Stimulated activated CD8-positive, alpha-beta memory T cell treated with anti-CD3 and anti-CD28 coated beads, Interleukin-12 subunit alpha, Interleukin-12 subunit beta, amount 100 ng/mL, for 1 hour (primary cell): ENCODE measurements at places on chromosomes 3 and 15.

DNA sequence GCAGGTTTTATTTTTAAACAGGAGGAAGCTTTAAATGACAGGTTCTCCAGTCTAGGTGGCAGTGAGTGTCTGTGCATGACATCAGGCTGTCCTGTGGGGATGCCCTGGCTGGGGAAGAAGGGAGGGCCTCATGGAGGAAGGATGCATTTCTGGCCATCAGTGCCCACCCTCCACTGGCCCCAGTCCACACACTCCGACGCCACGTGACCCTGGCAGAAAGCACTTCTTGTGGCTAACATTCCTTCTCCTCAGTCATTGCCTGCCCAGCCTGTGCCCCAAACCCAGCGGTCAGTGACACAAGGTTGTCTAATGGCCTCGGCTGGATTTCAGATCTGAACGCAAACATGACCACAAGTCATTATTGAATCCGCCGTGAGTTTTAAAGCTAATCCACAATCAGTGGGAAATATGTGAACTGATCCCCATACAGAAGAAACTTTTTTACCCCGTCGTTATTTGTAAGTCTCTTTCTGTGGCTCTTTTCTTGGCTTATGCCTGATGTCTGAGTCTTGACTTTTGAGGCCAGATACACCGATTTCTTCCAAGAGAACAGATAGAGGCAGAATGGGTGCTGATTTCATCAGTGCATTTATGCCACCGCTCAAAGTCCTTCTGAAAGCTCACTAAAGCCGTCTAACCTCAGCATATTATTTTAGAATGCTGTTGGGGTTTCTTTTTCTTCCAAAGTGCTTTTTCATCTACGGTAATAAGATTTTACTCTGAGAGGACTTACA lies 17.3 kb upstream of the LRRK1 start:
- no peak for DNase-seq

DNA sequence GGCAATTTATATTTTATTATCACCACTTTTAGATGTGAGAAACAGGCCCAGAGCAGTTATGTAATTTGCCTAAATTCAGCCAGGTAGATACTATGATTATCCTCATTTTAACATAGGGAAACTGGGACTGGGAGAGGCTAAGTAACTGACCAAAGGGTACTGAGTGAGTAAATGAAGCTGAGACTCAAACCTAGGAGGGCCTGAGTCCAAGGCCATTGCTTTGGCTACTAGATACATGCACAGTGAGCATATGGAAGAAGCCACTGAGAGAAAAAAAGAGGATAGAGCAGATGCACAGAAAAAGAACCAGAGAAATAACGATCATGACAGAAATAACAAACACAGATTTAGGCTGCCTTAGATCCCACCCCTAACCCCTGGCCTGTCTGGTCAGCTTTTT lies 33.6 kb downstream of the USF3 start:
- DNase-seq = no peak

- DNase-seq = no peak
Measured at GRCh38 chr15:67815036-67815592, 10.2 kb upstream of the SKOR1 start.

- DNase-seq = no peak
Measured at GRCh38 chr15:76376029-76376428, 39.5 kb downstream of the ISL2 start.

DNA sequence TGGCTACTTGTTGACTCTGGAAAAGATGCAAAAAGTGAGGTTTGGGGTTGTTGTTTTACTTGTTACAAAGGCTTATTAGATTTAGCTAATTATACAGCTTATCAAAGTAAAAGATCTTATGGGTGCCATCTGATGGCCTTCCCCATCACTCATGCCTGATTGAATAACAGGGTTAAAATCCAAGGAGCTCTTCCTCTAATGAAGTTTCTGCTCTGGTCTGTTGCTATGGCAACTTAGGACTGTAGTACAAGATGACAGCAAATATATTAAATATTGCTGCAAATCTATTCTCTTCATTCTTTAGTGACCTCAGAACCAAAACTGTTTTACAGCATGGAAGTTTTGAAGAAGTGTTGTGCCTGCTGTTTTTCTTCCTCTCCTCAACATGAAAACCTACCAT lies 45.6 kb upstream of the SRGAP3 start:
- no peak for DNase-seq

- no peak for DNase-seq
Measured at GRCh38 chr3:102018551-102018950, 169.2 kb downstream of the NFKBIZ start.

- no peak for DNase-seq
Measured at GRCh38 chr15:34621675-34622074, 38.2 kb upstream of the GOLGA8B start.

GRCh38 chr3:126119976-126120375 lies 36.1 kb upstream of the SLC41A3 start:
- DNase-seq = no peak

- DNase-seq = no peak
Measured at GRCh38 chr3:194494951-194495374, 8.2 kb upstream of the ATP13A3 start.

GRCh38 chr3:177882124-177882648 lies 654.0 kb upstream of the KCNMB2 start:
- no peak for DNase-seq

DNA sequence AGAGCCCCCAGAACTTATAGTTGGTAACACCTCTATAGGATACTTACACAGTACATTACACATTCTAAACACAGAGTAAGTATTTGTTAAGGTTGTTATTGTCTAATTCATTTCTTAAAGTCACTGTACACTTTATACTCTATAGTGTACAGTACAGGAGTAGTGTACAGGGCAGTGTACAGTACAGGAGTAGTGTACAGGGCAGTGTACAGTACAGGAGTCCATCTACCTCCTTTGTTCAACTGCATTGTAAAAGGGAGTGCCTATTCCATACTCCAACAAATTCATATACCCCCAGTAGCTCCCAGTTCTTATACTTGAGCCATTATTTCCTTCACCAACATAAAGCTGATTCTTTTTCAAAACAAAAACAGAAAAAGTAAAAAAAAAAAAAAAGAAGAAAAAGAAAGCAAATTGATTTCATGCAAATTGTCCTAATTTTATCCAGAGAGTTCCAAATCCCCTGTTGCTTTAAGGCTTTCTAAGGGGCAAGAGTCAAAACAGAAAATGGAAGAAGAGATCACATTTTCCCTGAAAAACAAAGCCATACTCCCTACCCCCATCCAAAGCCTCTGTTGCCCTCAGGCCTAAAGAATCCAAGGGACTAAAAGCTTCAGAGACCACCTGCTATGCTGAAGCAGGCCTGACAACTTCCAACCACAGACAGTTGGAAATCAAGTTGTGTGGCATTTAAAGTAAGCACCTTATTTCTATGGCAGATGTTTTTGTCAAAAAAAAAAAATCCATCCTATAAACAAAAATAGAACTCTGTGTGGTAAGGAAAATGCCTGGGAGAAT lies 125.6 kb downstream of the PLCH1 start:
- no peak for DNase-seq

- DNase-seq = no peak
Measured at GRCh38 chr3:192930577-192930976, 12.9 kb upstream of the MB21D2 start.

GRCh38 chr15:74311734-74312444 lies 55.6 kb downstream of the CYP11A1 start:
- no peak for DNase-seq

- peak; percentile 39 for DNase-seq
Measured at GRCh38 chr3:10602769-10603768, 97.7 kb upstream of the ATP2B2 start.

GRCh38 chr3:41598402-41599126 lies 363.3 kb downstream of the ULK4 start:
- DNase-seq = no peak

DNA sequence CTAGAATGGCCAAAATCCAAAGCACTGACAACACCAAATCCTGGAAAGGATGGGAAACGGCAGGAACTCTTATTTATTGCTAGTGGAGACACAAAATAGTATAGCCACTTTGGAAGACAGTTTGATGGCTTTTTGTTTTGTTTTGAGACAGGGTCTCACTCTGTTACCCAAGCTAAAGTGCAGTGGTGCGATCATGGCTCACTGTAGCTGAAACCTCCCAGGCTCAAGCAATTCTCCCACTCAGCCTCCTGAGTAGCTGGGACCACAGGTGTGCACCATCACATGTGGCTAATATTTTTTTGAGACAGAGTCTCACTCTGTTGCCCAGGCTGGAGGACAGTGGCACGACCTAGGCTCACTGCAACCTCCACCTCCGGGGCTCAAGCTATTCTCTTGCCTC lies 27.3 kb upstream of the GPR160 start:
- DNase-seq = no peak

DNA sequence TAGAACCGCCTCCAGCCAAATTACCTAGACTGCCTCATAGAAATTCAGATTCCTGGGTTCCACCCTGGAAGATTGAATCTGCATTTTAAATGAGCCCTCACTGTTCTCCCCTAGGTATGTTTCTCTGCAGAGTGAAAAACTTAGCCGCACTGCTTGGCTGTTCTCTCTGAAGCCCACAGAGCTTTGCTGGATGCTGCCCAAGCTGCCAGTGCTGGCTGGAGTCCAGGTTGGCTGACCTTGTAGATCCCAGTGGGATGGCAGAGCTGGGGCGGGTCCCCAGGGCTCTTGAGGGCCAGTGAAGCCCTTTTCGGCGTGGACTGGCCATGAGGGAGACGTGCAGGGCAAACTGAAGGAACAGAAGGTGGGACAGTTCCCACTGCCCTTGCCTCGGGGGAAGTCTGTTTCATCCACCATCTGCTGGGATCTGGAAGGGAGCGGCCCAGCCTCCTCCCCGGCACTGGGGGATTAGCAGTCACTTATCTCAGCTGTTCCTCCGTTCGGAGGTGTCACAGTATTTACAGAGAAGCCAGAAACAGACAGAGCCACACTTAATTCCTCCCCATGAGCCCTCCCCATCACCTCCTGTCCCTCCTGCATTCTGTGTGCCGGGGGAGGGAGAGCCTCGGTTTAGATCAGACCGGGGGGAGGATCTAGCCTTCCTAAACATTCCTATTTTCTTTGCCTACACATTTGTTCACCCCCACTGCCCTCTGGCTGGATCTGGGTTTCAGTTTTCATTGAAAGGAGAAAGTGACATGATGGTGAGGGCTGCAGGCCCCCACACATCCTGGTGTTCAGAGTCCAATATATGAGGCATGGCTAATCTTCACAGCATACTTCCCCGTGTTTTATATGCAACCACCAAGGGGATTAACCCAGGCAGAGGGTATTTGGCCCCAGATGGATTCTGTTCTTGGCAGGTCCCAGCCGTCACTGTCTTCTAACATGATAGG lies 4.1 kb upstream of the ACTC1 start:
- DNase-seq = no peak

GRCh38 chr15:77032647-77033416 lies 37.9 kb downstream of the PSTPIP1 start:
- no peak for DNase-seq

DNA sequence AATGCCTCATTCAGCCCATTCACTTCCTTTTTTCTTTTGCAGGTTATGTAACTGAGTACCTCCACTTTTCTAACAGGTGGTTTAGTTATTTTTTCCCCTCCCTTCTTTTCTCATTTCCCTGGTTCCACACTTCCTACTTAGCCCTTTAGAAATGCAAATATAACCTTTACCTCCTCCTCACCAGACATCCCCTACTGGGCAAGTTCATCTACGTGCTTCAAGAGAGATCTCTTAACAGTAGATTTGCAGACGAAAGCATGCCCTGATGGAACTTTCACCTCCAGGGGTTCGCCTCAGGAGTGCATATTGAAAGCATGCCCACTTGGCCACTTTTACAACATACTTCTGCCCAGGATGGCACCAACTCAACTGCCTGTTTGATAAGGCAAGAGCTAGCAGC lies 314.1 kb upstream of the LRRC3B start:
- no peak for DNase-seq

DNA sequence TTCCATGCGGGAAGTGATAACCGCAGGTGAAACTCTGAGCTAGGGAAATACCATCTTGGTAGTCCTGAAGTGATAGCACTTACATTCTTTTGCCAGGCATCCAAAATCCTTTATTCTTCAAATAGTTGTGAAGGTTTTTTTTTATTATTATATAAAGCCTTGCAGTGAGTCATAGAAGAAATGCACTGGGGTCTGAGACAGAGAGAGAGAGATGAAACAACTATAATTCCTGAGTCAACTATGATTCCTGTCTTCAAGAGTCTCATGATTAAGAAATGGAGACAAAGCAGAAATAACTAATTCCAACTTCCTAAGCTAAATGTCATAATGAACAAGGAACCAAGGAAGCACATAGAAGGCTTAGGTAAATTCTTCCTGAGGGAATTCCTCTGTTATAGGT lies 495.6 kb downstream of the LPP start:
- DNase-seq = no peak

DNA sequence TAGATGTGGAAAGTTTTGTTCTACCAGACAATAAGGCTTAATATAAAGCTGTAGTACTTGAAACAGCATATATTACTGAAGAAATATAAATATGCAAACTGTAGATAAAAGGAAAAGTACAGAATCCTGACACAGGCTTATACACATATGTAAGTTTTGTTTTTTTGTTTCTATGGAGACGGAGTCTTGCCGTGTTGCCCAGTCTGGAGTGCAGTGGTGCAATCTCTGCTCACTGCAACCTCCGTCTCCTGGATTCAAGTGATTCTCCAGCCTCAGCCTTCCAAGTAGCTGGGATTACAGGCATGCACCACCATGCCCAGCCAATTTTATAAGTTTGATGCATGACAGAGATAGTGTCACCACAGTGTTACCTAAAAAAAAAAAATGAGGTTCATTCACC lies 29.1 kb upstream of the ZNF445 start:
- no peak for DNase-seq
